Inflammatory macrophage (primary cell): ENCODE measurements at places on chromosomes 6 and 20.

GRCh38 chr20:62787866-62788265, 8.4 kb upstream of the MRGBP start:
- DNase-seq, result no peak

- DNase-seq, result peak; percentile 46
Measured at GRCh38 chr6:52310932-52311331, 26.4 kb upstream of the MCM3 start.

- DNase-seq, result no peak
Measured at GRCh38 chr20:19176470-19177052, 35.9 kb upstream of the SLC24A3 start.

GRCh38 chr6:162706232-162706631, 21.3 kb downstream of the PRKN start:
- peak; percentile 9 for DNase-seq

DNA sequence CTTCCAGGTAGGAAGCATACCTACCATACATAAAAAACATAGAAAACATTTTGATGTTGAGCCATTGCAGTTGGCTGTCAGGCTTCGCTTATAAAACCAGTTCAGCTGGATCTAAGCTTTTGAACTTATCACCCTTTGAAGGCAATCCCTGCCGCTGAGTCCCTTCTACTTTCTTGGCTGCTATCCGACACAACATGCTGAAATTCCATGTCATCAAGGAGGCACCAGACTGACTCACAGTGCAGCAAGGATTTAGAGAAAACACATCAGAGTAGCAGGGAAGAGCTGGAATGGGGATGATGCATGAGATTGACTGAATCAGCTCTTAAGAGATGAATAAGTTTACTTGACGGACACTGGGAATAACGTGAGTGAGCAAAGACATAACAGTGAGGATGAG, 135.0 kb upstream of the MAN1A1 start:
- no peak for DNase-seq

GRCh38 chr6:7846966-7847818, 63.4 kb downstream of the TXNDC5 start:
- DNase-seq, result no peak
